NCI-H2171 treated with DMSO at 0.1 percent for 48 hours (cell line): ENCODE measurements at places on chromosomes 11 and 22.
A peak's percentile ranks its signal among the peaks of the same experiment; 100 is the strongest.

DNA sequence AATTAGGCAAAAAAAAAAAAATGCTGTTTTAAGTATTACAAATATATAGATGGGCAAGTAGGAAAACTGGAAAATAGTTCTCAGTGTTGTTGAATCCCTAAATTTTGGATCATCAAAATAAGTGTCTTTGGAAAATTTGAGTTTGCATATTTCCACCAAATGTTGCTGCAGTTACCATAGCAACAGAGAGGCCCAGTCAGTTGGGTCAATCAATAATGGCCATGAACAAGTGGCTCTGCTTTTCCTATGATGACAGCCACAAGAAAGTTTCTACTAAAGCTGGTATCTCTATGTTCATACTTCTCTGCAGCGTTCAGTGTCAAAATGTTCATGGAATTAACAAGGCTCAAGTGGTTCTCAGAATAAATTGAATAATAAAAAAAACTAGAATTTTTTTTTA, 79.1 kb downstream of the SERGEF start:
- DNase-seq, result no peak

- DNase-seq, result no peak
These were observed 5.0 kb downstream of the CRKL start for GRCh38 chr22:20922141-20922751.

DNA sequence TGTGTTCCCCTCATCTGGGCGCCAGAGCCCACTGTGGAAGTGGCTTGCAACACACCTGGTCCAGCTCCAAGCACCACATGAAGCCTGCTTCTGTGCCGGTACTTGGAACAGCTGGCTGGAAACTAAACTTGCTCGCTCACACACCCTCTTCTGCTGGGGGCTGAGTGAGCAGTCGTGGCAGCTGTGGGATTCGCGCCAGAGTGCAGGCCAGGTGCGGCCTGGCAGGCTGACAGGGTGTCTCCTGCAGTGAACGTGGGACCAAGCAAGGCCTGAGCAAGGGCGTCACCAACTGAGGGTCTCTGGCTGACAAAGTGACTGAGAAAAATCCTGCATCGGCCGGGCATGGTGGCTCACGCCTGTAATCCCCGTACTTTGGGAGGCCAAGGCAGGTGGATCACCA, 15.2 kb downstream of the SMC1B start:
- DNase-seq, result peak; percentile 82

DNA sequence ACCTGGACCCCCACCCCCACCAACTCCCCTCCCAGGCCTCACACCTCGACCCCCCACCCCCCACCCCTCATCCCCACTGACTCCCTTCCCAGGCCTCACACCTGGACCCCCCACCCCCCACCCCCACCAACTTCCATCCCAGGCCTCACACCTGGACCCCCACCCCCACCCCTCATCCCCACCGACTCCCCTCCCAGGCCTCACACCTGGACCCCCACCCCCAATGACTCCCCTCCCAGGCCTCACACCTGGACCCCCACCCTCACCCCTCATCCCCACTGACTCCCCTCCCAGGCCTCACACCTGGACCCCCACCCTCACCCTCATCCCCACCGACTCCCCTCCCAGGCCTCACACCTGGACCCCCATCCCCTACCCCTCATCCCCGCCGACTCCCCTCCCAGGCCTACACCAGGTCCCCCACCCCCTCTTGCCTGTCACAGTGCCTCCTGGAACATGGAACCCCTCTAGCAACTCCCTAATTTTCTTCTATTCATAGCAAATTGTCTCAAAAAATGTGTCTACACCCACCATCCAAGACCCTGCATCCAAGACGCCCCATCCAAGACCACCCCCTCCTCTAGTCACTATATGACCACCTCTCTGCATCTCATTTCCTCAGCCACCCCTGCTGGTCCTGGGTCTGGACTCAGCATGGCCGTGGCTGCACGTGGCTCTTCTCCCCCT, 36.9 kb upstream of the BRSK2 start:
- no peak for DNase-seq

GRCh38 chr11:88521799-88522201, 184.3 kb upstream of the CTSC start:
- DNase-seq, result peak; percentile 1

GRCh38 chr11:107017433-107018218, 650 bp downstream of the GUCY1A2 start:
- DNase-seq, result peak; percentile 50

- DNase-seq, result peak; percentile 29
These were observed 147.2 kb downstream of the TRPC6 start for GRCh38 chr11:101436511-101437142.

- DNase-seq, result no peak
These were observed 485.8 kb upstream of the CADM1 start for GRCh38 chr11:115990004-115990447.

GRCh38 chr11:72807792-72808191, 6.4 kb upstream of the ATG16L2 start:
- DNase-seq, result no peak

GRCh38 chr11:40129266-40129665, 1330.2 kb downstream of the LRRC4C start:
- no peak for DNase-seq

DNA sequence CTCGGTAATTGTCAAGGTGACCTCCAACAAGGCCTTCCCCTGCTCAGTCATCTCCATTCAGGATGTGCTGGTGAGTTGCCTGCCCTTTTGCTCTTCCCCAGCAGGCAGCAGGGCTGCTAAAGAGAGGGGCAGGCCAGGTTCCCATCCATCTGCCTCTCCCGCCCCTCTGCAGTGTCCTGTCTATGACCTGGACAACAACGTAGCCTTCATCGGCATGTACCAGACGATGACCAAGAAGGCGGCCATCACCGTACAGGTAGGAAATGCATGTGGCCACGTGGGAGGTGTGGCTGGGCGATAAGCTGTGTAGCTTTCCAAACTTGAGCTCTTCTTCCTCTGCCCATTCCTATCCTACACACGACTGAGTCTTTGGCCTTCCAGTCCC, 4.0 kb downstream of the SIDT2 start:
- no peak for DNase-seq

- DNase-seq, result peak; percentile 65
These were observed at the start of gene DAGLA for GRCh38 chr11:61679893-61680621. Gene DAGLA (plus strand): TSS chr11:61680391. CDS start chr11:61720156, 39,765 bp downstream.

DNA sequence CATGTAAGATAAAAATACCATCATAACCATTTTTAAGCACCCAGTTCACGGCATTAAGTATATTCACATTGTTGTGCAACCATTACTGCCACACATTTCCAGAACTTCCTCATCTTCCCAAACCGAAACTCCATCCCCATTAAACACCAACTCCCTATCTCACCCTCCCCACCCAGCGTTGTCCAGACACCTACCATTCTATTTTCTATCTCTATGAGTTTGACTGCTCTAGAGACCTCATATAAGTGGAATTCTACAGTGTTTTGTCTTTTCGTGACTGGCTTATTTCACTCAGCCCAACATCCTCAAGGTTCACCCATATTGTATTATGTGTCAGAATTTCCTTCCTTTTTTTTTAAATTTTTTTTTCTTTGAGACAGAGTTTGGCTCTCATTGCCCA, 45.2 kb downstream of the PPFIA1 start:
- DNase-seq, result no peak

DNA sequence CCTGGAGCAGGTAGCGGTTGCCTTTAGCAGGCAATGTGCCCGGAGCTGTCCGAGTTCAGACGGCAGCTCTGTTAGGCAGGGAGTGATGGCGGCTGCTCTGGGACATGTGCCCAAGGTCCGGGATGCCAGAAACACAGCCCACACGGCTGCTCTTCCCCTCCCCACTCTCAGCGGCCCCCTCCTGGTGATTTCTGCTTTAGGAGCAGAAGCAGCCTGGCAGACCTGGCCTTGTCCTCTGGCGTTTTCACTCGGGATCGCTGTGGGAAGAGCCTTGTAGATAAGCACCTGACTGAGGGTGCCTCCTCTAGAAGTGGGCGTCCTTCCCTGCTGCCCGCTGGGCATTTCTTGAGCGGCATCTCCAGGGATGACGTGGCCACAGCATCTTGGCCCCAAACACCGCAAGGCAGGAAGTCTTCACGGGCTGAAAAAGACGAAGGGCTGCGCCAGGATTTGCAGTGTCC, 392.2 kb downstream of the TBC1D22A start:
- no peak for DNase-seq

DNA sequence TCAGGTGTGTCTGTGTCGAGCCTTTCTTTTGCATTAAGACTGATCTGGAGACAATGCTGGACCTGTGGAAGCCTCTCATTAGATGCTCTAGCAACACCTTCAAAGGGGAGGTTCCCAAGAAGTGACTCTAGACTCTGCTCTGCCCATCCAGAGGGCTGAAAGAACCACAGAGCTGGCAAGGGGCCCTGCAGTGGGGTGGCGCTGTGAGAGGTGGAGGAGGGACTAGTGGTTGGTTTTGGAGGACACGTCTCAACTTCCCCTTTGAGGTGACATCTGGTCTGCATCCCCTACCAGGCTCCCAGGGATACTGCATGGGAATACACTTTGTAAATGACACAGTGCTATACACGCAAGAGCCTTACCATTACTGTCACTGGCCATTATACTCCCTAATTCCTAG, 34.2 kb upstream of the SYT13 start:
- DNase-seq, result no peak

DNA sequence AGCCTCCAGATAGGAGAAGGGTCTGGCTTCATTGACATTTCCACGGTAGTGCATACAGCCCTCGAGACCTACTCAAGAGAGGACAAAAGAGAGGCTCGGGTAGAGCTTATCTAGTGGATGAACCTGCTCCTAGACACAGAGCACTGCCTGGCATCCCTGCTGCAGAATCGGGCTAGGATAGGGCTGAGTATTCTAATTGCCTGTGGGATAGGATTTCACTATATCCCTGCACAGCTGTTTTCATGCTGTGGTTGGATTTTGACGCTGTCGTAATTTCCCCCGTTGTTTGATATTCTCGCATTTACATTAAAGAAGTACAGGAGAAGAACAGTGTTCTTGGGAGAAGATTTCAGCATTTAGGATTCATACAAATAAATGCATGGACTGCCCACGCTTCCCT, 107.8 kb downstream of the KIRREL3 start:
- peak; percentile 58 for DNase-seq

DNA sequence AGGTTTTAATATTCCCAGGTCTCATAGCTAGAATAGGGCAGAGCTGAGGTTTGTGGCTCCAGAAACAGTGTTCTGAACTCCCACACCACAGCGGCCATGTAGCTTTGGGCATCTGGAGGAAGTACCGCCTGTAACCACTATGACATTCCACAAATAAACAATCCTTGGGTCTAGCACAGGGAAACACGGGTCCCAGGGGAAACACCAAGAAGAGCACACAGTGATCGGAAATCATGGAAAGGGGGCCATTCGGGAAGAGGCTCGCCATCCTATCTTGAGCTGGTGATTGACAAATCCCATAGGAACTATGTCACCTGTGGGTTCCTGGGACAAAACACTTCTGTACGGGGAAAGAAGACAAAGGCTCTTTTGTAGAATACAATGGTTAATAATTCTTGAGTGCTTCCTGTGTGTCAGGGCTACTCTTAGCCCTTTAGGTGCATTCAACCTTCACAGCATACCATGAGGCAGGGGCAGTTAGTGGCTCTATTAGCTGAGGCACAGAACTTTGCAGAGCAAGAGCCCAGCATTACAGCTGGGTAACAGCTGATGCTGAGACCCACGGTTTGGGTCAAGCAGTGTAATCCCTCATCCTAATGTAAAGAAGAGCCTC, 514.2 kb downstream of the NTM start:
- no peak for DNase-seq

- no peak for DNase-seq
These were observed 43.6 kb downstream of the TSPAN18 start for GRCh38 chr11:44770401-44770800.

DNA sequence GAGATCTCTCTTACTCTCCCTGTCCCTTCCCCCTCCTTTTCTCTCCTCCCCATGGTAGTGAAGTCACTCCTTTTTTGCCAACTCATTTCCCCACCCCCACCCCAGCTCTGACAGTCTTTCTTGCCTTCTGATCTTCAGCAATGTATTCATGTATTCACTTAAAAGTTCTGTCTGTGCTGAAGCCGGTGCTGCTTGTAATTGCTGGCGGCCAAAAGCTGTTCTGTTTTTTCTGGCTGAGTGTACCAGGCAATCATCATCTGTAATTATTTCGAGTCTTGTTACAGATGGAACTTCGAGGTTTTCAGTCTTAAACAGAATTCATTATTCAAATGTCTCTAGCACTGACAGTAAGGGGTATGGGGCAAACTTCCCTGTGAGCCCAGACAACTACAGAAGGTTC, 99.5 kb downstream of the SPATA19 start:
- DNase-seq, result no peak

DNA sequence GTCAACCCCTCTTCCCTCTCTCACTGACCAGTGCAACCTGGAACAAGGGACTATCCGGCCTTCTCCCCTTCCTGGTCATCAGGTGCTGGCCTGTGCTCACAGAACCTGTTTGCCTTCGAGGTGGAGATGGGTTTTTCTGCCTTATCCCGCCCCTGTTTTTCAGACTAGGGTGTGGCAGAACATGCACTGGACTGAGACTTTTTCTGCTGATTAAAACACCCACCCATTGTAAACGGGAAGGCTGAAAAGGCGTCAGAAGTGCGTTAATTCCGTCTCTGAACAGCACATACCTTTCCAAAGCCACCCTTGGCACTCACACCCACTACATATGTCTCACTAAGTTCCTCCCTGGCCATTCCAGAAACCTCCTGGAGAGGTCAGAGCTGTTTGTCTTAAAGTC, 4.4 kb upstream of the B3GNT6 start:
- DNase-seq, result no peak

- no peak for DNase-seq
These were observed 7.5 kb upstream of the LIN7C start for GRCh38 chr11:27514076-27514475.

DNA sequence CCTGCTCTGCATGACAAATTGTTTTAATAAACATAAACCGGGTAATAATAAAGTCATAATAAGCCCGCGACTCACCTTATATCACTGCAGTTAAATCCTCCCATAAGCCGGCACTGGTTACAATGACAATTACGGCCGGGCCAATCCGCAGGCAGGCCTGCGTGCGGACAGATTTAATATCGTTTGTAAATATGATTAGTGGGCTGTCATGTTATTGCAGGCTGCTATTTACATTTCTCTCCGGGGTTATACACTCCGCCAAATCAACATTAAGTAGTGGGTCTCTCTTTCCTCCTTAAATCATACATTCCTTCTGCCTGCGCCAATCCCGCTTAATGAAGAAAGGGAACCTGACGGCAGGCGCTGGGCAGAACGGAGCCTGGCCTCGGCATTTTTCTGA, 51.8 kb upstream of the LMO1 start:
- no peak for DNase-seq

GRCh38 chr11:117097014-117097388, 1.2 kb downstream of the SIK3 start:
- no peak for DNase-seq

DNA sequence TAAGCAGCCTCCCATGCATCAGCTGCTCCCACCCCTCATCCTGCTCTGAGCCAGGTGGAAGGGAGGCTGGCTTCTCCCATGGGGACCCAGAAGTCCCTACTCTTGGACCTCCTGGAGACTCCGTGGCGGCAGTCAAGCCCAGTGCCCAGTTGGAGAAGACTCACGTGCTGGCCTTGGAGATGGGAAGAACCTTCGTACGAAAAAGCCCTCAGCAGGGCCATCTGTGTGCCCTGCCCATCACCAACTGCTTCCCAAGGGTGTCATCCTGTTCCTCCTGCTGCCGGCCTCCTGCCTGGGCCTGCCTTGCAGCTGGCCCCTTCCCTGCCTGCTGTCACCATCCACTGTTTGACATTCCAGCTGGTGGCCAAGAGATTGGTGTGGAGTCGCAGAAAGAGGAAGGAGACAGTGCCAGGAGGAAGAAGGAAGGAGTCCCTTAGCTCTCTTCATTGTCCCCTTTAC, 28.0 kb downstream of the ARHGAP1 start:
- peak; percentile 78 for DNase-seq
